ENCODE measurements at places on chromosomes 2 and 18.

GRCh38 chr2:160882906-160883305, 277.3 kb upstream of the TANK start:
- no peak for DNase-seq

GRCh38 chr2:46764547-46764946, 151.1 kb downstream of the MCFD2 start:
- DNase-seq: no peak

DNA sequence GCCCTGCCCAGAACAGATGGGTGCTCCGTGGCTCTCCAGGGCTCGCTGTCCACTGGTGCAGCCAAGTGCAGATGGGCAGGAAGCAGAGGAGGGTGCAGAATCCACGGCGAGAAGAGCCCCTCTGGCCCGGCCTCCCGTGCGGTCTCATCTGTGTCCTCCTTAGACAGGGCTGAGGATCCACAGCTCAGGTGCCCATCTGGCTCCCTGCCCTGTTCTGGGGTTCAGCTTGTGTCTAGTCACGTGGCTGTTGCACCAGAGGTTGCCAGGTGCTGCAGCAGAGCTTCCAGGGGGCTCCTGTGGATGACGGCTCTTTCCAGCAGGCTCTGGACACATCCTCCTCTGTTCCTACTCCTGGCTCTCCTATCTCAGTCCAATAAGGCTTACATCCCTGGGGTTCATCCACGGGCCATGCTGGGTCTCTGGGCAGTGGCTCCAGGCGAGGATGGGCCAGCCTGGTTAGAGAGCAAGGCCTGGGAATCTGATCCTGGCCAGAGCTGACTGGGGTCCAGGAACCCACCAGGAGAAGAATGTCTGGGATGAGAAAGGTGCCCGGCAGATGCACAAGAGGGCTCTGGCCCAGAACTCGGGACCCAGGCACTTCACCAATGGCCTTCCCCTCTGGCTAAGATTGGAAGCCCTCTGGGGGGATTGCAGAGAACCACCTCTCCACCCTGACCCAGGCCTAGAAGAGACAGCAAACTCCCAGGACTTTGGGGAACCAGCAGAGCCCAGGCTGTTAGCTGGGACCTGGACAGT, 116.3 kb upstream of the ID2 start:
- no peak for DNase-seq

- peak; percentile 78 for DNase-seq
Measured at GRCh38 chr18:9683418-9684396, 24.4 kb upstream of the RAB31 start.

- no peak for DNase-seq
Measured at GRCh38 chr18:46260016-46260878, 156.1 kb downstream of the HAUS1 start.

DNA sequence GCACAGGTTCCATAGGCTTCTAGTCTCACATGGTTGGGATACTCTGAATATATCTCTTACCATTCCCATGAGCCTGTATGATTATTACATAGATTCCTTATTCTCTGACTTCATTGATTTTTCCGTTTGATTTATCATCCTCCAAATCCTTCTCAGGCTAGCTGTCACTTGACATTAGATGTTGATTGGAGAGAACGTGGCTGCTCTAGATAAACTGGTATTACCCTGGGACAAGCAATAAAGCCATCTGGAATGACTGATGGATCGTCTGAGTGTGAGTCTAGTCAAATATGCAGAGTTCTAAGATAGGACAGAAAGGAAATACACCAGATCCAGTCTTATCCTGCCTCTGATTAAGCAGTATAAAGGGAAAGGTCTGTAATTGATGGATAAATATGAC, 325.6 kb upstream of the EPHA4 start:
- no peak for DNase-seq

- DNase-seq: peak; percentile 5
Measured at GRCh38 chr2:155424518-155424917, 726.0 kb downstream of the KCNJ3 start.

GRCh38 chr2:120218181-120218580, 5.0 kb downstream of the TMEM185B start:
- DNase-seq: no peak

GRCh38 chr2:153990771-153991170, 119.0 kb downstream of the GALNT13 start:
- DNase-seq: no peak

DNA sequence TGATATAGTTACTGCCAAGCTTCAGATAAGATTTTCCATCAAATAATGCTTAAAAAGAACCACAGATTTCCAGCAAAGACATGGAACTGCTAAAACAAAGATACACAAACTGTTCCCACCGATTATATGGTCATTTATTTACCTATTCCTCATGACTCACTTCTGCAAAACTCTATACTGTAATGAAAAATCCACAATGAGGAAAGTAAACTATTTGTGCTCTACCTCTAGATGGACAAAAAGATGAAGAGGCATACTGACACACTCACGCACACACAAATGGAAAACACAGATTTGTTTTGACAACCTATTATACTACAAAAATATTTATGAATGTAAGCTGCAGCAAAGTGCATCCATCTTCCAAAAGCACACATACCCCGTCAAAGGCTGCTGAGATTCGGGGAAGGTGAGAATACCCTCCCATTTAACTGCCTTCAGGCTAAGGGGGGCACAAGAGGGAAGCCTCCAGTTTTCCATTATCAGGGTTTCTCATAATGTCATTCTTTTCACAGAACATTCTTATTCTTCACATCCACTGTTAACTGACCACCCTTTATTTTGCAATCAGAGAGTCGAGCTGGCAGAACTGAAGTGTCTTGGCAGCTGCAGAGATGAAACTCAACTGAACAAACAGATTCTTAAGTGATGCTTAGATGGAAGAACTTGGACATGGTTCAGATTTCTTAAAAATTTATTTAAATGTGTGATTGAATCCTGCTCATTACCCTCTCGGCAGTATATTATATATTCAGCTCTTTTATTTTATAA, 115.9 kb upstream of the TANK start:
- no peak for DNase-seq

- DNase-seq: no peak
Measured at GRCh38 chr18:37539236-37539635, 26.4 kb downstream of the CELF4 start.

GRCh38 chr18:9362869-9363268, 28.3 kb downstream of the TWSG1 start:
- DNase-seq: no peak

DNA sequence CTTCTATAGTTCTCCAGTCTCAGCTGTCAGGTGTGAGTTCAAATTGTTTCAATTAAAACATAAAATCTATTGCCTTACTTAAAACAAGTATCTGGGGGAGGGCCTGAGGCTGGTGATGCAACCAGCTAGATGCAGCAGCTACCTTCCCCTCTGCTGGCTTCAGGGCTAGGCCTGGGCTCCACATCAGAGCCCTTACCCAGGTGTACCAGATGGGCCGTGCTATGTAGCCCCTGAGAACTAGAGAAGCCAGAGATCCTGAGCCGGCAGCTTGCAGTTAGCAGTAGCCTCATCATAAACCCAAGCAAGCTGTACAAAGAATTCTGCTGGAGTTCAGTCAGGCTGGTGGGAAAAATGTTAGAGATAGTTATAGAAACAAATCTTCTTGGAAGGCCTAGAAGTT, 97.7 kb upstream of the ACAA2 start:
- no peak for DNase-seq

DNA sequence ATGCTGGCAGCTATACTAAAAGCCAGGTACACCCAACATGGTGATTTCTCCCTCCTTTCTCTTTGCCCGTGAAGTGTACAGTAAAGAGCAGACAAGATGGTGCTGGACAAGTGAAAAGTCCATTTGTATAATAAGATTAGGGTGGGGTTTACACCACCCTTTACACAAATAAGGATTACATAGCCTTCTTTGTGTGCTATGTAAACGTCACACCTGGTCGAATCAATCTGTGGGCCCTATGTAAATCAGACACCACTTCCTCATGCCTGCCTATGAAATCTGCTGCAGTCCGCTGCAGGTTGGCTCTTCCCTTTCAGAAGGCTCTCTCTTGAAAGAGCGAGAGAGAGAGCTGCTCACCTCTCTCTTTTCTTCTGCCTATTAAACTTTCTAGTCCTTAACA, 1054.3 kb upstream of the SLC39A10 start:
- no peak for DNase-seq

DNA sequence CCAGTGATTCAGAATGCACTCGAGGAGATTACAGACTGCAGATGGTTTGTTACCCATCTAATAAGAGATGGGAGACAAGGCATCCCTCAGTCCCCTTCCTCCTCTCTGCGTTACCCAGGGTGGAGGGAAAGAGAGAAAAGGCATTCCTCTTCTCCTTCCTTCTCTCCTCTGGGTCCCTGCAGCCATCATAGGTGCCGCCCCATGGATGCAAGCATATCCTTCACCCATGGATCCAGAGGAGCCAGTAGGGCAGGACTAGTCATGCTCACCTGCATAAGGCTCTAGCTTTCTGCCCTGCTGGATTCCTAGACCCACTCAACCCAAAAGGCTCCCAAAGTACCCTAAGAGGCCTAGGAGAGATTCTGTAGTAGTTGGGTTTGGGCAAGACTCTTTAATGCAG, 20.4 kb downstream of the CMPK2 start:
- no peak for DNase-seq

GRCh38 chr2:137151731-137152130, 386.4 kb downstream of the THSD7B start:
- no peak for DNase-seq

- DNase-seq: no peak
Measured at GRCh38 chr18:34789768-34790344, 79.8 kb downstream of the DTNA start.

GRCh38 chr2:213959589-213959988, 451.3 kb upstream of the VWC2L start:
- no peak for DNase-seq

DNA sequence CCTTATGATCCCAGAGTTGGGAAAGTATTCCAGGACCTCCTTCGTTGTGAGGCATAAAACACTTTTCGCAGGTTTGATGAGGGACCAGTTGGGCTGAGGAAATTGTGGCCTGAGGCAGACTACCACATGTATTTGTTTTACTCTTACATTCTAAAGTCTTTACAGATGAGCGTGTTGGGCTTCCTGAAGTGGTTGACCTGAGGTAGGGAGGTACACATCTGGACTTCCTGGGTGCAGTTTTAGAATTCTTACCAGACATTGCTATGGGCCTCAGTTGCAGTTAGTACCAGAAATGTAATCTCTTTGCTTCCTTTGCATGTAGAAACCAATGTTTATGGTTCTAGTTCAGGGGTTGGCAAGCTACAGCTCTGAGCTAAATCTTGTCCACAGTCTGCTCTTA, 48.7 kb downstream of the COA5 start:
- no peak for DNase-seq

- no peak for DNase-seq
Measured at GRCh38 chr2:115169814-115170213, 727.4 kb downstream of the DPP10 start.

DNA sequence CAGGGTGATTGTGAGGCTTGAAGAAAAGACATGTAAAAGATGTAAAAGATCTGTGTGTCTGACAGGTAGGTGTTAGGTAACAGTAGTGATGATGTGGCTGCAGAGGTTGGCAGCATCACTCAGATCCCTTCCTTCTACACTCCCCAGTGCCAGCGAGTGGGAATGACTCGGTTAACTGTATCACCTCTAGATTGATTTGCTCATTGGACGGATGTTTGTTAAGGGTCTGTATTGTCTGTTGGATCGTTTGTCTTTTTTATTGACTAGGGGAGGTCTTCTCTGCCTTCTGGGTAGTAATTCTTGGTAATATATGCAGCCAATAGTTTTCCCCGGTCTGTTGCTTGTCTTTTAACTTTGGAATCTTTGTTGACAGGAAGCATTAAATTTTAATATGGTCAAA, 44.8 kb upstream of the CNGA3 start:
- no peak for DNase-seq

- no peak for DNase-seq
Measured at GRCh38 chr2:70718241-70718640, 49.8 kb downstream of the ADD2 start.

DNA sequence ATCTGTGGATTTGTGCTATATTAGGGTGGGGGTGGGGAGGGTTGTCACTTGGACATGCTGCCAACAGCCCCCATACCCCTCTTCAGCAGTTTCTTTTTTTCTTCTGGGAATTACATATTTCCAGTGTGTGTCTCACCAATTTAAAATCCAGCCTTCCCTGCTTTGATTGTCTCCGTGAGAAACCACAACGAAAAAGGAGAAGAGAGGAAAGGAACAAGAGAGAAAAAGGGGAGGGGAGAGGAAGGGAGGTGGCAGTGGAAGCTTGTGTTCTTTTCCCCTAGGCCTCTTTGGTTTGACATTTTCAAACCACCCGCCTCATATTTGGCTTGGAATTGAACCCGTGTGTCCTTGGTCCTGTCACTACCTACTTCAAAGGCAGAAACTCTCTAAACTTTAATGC, 860 bp downstream of the CTNNA2 start:
- DNase-seq: no peak

DNA sequence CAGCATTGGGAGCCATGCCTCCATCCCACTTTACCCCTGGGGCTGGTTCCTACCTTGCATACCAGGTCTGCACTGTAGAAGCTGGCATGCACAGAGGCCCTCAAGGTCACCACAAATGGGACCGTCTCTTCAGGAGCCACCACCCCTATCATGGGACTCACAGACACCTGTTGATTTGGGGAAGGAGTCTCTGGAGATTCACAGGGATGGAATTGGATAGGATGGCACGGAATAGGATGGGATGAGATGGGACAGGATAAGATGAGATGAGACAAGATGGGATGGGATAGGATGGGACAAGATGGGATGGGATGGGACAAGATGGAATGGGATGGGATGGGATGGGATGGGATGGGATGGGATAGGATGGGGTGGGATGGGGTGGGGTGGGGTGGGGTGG, 16.1 kb upstream of the CRYBA2 start:
- no peak for DNase-seq

DNA sequence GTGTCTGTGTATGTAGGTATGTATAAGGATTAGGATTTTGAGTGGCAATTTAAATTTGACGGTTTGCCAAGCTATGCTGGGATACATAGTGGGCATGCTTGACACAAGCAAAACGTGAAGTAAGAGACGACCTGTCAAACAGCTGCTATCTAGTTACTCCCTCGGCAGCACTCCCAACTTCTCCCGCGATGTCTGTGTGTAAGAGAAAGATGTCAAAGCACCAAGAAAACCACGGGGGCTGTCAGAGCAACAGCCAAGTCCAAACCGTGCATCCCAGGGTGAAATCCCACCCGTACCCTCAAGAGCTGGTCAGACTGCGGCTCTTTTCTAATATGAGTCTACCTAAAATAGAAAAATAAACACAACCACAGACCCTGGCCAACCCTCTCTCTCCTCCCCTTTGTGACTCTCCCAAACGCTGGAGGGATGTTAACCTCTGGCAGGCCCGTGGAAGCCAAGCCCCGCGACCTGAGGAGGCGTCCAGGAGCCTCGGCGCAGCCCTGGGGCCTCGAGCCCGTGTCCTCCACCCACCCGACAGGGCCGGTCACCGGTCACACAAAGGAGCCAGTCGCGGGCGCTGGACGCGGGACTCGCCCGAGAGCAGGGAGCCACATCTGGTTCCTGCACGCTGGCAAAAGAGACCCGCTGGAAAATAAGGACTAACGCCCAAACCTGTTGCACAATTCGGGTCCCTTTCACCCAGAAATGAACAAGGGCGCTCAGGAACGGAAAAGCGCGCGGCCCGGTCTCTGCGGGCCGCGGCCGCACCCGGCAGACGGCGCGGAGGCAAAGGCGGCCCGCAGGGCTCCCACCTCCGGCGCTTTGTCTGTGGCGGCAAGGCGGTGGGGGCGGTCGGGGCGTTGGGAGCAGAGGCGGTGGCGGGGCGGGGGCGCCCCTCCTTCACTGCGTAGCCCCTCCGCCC, 925 bp downstream of the SESTD1 start:
- peak; percentile 44 for DNase-seq

All from inflammatory macrophage treated with lipopolysaccharide for 4 hours (primary cell).